AG09319 (cell line): ENCODE measurements at places on chromosomes 5 and 9.

DNA sequence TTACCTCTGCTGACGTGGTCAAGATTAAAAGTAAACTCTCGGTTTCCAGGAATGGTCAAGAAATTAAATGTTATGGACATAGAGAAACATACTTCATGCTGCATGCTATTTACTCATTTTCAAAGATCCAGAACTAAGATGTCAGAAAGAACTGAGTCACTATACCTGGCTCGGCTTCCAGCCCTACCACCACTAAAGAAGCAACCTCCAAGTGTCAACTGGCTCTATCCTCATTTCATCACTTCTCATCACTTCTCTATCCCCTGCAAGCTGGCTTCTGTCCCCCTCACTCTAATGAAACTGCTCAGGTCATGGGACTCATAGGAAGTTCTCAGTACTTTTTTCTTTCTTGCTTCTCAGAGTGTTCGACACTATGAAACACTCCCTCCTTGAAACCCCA, 116.2 kb downstream of the CDK5RAP2 start:
- no peak for DNase-seq

GRCh38 chr5:123810253-123810652, 298.3 kb downstream of the CSNK1G3 start:
- DNase-seq: no peak

- DNase-seq: no peak
Measured at GRCh38 chr5:33341351-33341750, 99.4 kb upstream of the TARS1 start.

- DNase-seq: no peak
Measured at GRCh38 chr9:112187404-112187803, 12.3 kb upstream of the SUSD1 start.

DNA sequence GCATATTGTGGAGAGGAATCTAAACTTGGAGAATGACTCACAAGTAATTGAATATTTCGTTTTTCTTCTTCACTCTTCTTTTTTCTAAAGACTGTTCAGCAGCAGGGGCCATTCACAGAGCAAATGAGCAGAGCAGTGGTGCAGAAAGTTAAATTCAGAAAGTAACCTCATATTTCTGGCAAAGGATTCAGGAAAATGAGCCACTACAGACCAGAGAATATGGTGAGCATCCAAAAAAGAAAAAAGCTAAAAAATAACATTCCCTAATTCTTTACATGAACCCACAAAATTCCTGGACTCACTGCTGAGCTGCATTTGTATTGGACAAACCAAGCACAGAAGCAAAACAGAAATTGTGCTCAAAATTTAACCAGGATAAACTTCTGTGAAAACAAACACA, 1486.8 kb upstream of the C9orf72 start:
- DNase-seq: no peak

GRCh38 chr9:97593960-97594359, 39.2 kb downstream of the TSTD2 start:
- no peak for DNase-seq
